ENCODE measurements at places on chromosomes 12 and 14. TPM values are rescaled to one million over a fixed set of nuclear protein-coding genes. Genes with fewer than 3 reads are reported as not detected.

The FICD gene
- 4.6 TPM for total RNA-seq

The ZNF140 gene
- total RNA-seq, result 9.5 TPM

The BCL11B gene
- 2.1 TPM for total RNA-seq

The KIF21A gene
- total RNA-seq, result 45.8 TPM

The PRB2 gene
- total RNA-seq, result not detected

The BTBD6 gene
- total RNA-seq, result 34.5 TPM

The TRHDE gene
- 0.19 TPM for total RNA-seq

The TMPRSS12 gene
- total RNA-seq, result not detected

The RNU6-8 gene
- not detected for total RNA-seq

The KRT85 gene
- not detected for total RNA-seq

GRCh38 chr12:42475106-42475505 lies 114.4 kb downstream of the PRICKLE1 start:
- no peak for DNase-seq

- no peak for DNase-seq
Observed at GRCh38 chr14:102486513-102487203, 22.9 kb downstream of the ANKRD9 start.

DNA sequence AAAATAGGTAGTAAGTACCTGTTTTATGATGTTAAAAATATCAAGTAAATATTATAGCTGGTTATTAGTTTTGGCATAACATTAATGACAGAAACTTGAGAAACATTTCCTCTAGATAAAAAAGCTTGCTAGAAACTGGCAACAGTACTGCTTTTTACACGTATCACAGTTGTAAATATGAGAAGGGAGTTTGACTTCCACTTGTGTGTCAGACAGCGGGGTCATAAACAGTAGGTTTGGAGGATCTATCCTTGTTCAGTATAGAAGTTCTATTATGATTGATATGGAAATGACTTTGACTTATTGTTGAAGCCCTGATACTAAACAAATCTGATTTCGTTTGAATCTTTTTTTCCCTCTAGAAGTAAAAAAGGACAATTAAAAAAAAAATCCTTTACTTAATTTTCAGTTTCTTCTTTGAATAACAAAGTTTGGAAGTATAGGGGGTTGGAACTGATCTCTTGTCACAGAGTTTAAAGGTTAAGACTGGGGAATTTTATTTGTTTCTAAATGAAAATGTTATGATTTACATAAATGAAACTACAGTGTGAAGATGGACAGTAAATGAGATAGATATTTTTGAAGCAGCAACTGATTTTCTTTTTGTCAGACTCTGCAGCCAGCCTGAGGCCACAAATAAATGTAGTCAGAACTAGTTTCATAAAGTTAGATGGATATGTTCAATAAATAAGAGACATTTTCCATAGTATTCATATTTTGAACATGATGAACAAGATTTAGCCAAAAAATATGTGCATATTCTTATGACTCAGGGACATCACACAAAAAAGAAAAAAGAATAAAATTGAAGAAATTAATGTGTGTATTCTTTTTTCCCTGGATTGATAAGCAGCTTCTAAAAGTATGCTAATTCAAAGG lies 50.1 kb downstream of the WNK1 start:
- no peak for DNase-seq

- no peak for DNase-seq
Observed at GRCh38 chr12:97386133-97386581, 76.4 kb upstream of the RMST start.

DNA sequence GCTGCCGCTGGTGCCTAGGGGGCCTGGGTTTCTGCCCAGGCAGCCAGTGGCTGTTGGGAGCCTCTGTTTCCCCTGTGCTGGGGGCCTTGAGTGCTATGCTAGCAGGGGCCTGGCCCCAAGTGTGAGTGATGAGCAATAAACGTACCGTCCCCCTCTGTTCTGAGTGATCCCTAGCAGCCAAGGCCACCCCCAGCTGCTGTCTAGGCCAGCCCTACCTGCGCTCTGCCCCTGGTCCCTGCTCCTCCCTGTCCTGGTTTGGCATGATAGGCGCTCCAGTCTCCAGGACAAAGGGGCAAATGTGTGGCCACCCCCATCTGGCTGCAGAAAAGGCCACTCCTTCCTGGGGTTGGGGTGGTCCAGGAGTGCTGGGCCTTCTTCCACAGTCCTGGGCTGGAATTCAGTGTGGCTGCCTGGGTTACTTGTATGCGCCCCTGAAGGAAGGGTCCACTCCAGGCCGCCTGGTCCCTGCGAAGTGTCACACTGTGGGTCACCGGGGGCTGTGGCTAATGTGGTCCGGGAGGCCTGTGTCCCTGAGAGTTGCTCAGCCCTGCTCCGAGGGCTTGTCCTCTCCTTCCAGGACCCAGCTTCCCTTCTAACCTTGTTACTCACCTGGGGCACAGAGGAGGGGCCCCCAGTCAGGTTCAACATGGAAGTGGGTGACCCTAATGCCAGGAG lies 7.0 kb downstream of the TRMT61A start:
- no peak for DNase-seq

GRCh38 chr12:125360540-125360939 lies 295.3 kb downstream of the AACS start:
- no peak for DNase-seq

GRCh38 chr14:86539361-86540070 lies 1009.6 kb downstream of the FLRT2 start:
- no peak for DNase-seq

DNA sequence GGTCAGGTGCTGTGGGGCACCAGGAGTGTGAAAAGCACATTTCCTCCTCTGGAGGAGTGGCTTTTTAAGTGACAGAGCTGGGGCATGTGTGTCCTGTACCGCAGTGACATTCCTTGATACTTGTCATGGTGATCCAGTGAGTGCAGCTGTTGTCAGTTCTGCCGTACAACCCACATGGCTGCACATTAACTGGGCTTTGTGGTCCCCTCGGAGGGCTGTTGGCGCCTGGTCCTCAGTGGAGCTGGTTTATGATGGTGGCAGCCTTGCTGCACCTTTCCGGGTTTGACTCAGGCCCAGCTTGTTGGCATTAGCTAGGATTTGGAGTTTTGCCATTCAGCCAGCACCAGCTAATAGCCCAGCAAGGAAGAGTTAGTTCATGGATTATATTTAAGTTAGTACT lies 77.0 kb downstream of the SLC25A47 start:
- no peak for DNase-seq

- no peak for DNase-seq
Observed at GRCh38 chr14:61379639-61380184, 58.3 kb downstream of the PRKCH start.

DNA sequence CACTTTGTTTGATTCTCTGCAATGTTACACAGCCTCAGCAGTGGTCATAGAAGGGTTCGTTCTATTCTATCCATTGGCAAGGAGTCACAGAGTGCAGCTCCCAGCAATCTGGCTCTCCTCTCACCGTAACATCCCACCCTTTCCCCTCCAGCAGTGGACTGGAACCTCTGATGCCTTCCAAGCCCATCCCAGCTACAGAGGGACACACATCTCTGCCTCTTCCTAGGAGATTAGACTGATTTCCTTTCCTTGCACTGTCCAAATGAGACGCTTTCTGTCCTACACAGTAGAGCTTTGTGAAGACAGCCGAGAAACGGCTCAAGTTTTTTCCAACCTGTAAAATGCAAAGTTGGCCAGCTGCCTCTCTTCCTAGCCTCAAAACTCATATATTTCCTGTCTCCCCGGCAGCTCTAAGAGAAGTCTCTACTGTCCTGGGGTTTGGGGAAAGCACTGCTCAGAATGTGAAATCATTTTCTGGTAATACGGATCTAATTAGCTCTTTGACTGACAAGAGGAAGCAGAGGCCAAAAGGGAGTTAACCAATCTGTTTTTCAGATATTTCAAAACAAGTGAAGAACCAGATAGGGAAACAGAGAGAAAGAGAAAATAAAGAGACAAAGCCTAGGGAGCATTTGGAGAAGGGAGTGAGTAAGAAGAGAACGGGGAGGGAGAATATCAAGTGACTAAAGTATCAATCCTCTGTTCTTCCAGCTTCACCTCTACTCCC lies 516 bp downstream of the NINJ2 start:
- no peak for DNase-seq

- DNase-seq, result peak; percentile 59
Observed at GRCh38 chr12:57237932-57238853, 8.7 kb downstream of the SHMT2 start.

Data from heart left ventricle (tissue), 16 donors.